HCEC 1CT (cell line): ENCODE measurements at places on chromosomes 2 and 18.

GRCh38 chr2:223210489-223210888 is 158.5 kb downstream of the KCNE4 start:
- no peak for DNase-seq

GRCh38 chr18:72612894-72613533 is 68.9 kb upstream of the CBLN2 start:
- DNase-seq: no peak

DNA sequence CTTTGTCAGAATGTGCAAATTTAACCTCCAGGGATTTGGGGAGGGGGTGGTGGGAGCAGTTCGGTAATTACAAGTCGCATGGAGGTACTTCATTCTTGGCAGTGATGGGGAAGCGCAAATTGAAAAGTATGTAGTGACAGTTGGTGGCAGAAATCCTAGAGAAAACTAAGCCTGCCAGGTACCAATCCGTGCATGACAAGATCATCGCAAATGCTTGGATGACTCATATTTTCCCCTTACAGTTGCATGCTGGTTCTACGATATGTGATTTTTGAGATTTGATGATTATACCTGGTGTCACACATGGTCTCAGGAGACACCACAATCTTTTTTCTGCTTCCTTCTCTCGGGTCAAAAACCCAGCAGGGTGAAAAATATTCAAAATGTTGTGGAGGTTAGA is 479.7 kb upstream of the ID2 start:
- DNase-seq: no peak

DNA sequence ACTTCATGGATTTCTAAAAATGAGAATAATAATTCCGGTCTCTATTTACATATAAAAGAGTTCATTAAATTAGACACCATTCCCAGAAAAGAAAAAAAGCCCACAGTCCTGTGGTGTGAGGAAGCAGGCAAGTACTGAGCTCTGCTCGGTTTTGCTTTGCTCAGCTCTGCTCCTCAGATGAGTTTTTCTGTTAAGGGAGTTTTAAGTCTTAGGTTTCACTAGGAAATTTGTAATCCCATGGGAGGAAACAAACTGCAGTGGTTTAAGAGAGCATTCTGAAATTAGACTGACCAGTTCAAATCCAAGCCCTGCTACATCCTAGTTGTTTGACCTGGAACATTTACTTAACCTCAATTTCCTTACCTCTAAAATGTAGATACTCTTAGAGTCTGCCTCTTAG is 338.6 kb upstream of the MMADHC start:
- no peak for DNase-seq

GRCh38 chr18:77084688-77085035 is 47.9 kb downstream of the MBP start:
- no peak for DNase-seq

DNA sequence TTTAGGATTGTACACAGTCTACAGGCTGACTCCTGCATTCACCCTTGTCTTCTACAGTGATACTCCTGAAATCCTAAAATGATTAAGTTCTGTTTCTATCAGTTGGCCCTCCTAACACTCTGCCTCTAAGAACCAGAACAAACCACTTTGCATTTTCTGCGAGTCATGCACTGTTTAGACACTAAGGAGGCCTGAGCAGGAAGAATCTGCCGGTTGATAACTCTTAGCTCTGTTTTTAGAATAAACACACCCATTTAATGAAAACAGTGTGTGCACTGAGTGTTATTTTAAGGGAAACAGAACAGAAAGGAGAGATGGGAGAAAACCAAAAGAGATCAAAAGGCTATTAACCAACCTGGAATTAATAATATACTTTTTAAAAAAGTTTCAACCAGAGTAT is 22.9 kb upstream of the SSB start:
- peak; percentile 20 for DNase-seq

GRCh38 chr2:176067589-176068418 is 16.0 kb downstream of the EVX2 start:
- DNase-seq: no peak

GRCh38 chr2:44285174-44285573 is 9.9 kb downstream of the SLC3A1 start:
- DNase-seq: no peak

DNA sequence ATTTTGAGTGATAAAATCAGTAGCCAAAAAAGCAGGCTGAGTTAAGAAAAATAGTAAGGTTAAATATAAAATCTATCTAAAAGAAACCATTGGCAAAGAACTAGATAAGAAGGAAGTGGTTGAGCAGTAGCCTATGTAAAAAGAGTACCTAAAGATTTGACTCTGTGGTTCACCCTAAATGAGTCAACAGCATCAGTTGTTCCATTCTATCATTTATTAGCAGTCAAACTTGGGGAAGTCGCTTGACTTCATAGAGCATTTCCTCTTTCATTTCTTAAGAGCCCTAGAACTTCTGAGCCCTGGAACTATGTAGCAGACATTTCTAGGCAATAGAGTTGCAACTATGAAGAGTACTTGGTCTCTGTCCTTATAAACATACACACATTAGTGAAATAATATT is 381.7 kb downstream of the NUP35 start:
- DNase-seq: no peak

DNA sequence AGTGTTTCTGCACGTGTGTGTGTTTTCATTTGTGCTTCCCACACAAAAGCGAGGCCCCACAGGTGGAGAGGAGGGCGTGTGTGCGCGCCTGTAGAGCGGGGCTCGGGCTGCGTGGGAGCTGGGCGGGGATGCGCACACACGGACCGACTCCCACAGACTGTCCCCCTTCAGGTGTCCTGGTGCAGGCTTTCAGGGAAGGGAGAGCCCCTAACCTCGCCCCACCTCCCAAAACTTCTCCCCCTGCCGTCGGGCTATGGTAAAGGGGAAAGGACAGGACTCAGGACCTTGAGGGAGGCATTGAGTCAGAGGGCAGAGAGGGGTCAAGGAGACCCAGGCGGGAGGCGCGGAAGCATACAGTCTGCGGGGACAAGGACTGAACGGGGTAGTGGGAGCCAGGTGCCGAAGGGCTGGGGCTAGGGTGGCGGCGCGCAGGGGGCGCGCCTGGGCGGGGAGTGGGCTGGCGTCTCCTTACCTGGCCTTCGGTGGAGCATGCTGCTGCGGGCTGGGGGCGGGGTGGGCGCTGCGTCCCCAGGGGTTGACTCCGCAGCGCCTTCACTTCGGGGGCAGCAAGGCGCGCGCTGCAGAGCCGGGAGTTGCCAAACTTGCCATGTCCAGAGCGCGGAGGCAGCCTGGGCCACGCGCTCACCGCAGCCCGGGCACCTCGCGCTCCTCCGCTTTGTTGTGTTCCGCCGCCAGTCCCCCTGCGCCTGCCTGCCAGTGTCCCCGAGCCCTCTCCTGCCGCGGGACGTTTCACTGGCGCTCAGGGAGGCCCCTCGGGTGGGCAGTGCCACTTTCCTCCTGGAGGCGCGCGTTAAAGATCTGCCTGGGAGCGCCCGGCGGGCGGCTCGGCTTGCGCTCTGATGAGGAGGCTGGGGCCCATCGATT is 302.0 kb downstream of the NCKAP5 start:
- DNase-seq: peak; percentile 40

DNA sequence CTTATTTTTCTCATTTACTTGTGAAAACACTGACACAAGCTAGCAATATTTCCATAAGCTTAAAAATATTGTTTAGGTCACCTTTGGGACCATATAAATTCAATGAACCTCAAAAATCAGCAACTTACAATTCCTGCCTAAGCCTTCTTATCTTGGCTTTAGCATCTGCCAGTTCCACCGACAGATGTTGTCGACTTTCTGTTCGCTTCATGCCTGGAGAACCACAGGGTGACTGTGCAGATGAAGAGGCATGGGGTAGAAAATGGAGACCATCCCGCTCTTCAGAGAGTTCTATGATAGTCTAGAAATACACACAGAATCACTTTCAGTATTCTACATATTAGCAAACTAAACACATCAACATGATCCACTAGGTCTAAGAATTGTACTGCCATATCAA is 64.2 kb downstream of the CCDC88A start:
- no peak for DNase-seq

GRCh38 chr2:37282746-37283145 is 41.9 kb downstream of the PRKD3 start:
- peak; percentile 32 for DNase-seq

- DNase-seq: no peak
Observed at GRCh38 chr2:64858541-64859311, 130.5 kb upstream of the SLC1A4 start.

GRCh38 chr2:236353594-236353942 is 89.4 kb upstream of the ASB18 start:
- DNase-seq: no peak

- no peak for DNase-seq
Observed at GRCh38 chr2:58875436-58875835, 634.3 kb upstream of the FANCL start.

- no peak for DNase-seq
Observed at GRCh38 chr2:230586328-230586982, 126.2 kb upstream of the CAB39 start.

DNA sequence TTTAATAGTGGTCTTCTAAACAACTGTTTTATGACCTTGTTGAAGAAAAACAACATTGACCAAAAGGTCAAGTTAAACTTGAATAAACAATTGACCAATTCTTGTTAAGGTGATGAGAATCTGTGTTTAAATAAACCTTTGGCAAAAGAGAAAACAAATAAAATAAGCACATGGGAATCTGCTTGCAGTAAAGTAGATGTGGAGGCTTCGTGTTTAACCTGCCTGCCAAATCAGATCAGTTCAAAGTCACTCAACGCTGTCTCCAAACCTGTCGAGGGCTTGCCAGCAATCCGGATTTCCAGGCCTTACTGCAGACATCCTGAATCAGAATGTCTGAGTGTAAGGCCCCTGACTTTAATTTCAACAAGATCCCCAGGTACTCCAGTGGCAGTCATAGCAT is 55.1 kb upstream of the AQP4 start:
- no peak for DNase-seq

DNA sequence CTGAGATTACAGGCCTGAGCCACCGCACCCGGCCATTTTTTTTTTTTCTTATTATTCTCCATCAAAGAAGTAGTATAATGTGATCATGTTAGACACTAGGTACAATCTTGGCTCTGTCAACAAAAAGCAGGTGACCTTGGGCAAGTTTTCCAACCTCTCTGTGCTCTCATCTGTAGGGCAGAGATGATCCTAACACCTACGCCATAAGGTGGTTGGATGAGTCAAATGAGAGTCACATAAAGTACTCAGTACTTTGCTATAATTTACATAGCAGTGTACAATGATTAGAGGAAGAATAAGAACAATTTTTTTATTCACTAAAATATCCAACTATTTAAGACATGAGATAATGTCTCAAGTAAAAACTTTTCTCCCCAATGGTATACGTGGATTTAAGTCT is 128.6 kb downstream of the TGIF1 start:
- DNase-seq: peak; percentile 22

DNA sequence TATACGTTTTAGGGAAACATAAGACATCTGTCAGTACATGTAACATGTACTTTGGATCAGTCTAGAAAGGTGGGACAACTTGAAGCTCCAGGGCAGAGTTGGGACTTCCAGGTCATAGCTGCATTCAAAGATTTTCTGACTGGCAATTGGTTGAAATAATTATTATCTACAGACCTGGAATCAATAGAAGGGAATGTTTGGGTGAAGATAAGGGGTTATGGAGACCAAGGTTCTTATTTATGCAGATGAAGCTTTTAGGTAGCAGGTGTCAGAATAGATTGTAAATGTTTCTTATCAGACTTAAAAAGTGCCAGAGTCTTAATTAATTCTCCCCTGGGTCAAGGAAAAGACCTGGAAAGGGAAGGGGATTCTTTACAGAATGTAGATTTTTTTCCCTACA is 19.8 kb downstream of the RPIA start:
- DNase-seq: no peak

GRCh38 chr2:240269886-240270285 is 129.4 kb upstream of the OTOS start:
- no peak for DNase-seq

DNA sequence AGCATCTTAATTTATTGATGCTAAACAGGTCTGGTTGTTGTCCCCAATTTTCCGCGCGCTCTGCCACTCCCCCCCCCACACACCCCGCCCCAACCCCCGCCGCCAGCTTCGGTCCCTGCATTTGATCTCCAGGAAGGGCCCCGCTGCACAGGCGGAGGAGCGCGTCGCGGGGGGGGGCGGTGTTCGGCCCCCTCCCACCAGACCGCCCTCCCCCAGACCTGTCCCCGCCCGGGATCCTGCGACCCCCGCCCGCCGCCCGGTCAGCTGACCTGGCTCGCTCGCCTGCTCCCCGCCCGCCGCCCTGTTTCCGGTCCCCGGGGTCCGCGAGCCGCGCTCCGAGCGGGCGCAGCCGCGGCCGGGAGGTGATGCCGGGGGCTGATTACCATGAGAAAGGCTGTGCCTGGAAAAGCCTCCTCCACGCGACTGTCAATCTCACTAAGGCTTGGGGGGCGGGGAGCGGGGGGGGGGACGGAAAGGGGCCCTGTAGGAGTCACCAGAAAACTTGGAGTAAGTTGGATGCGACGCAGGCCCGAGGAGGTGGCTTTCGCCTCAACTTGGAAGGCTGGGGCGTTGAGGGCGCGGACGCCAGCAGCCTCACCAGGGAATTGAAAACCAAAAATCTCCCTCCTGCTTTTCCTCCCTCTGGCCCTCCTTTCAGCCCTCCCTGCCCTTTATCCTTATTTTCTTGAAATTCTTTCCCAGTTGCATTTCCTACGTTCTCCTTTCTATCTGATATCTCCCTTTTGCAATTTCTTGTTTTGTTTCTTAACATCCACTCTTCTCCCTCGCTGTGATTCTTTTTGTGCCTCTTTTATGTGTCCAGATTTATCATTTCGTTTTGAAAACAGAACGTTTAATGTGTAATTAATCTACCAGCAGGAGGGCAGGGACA is 4.4 kb upstream of the ZEB2 start:
- DNase-seq: no peak

- DNase-seq: no peak
Observed at GRCh38 chr2:54955358-54956110, 94.7 kb downstream of the RTN4 start.
